ENCODE measurements at places on chromosomes 12 and 14.

- DNase-seq, result no peak
Measured at GRCh38 chr12:53567961-53568808, 58.0 kb downstream of the ATF7 start.

- no peak for DNase-seq
Measured at GRCh38 chr12:58359084-58359483, 417.7 kb downstream of the ATP23 start.

DNA sequence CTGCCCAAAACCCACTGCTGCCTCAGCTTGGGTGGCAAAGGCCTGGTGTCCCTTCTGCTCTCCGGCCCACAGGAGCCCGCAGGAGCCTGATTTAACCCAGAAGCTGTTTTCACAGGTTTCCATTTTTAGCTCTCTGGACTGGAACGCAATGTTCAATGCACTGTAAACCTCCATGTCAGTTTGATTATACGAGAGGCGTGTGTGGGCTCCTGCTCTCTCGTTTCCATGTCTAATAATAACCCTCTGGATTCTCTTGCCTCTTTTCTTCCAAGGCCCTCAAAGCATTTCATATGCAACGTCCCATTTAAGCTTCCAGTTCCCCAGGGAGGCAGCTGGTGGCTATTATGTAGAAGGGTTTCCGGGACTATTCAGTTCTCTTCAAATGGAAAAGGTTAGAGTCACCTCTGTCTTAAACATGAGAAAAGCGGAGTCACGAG is 161.1 kb downstream of the SUDS3 start:
- peak; percentile 60 for DNase-seq

DNA sequence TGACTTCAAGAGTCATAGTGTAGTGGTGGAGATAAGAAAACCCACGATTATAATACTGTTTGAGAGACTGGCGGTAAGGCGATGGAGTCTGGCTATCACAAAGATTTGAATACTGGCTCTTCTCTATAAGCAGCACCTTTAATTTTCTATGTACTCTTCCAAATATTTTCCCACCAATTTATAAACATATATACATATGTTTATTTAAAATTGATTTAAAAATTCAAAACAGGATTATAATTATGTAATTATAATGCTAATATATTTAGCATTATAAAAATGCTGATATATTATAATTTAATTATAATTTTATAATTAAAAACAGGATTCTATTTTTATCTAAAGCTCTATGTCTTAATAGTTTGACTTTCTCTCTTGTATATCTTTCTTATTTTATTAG is 15.4 kb upstream of the DCD start:
- no peak for DNase-seq

DNA sequence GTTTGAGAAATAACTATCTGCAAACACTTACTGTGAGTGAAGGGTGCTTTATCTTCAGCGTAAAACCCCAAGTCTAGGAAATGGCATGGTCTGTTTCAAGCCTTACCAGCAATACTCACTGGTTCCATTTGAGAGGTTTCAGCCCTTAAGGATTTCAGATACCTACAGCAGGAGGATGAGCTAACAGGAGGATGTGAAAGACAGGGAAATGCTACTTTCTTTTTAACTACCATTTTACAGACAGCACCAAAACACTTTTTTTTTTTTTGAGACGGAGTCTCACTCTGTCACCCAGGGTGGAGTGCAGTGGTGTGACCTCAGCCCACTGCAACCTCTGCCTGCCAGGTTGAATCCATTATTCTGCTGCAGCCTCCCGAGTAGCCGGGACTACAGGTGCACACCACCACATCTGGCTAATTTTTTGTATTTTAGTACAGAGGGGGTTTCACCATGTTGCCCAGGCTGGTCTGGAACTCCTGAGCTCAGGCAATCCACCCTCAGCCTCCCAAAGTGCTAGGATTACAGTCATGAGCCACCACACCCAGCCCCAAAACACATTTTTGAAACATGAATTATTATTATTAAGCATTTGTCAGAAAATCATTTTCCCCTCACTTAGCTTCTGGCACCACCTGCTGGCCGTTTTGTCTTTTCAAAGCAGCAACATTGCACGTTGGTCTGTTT is 4.6 kb downstream of the MTRFR start:
- no peak for DNase-seq

DNA sequence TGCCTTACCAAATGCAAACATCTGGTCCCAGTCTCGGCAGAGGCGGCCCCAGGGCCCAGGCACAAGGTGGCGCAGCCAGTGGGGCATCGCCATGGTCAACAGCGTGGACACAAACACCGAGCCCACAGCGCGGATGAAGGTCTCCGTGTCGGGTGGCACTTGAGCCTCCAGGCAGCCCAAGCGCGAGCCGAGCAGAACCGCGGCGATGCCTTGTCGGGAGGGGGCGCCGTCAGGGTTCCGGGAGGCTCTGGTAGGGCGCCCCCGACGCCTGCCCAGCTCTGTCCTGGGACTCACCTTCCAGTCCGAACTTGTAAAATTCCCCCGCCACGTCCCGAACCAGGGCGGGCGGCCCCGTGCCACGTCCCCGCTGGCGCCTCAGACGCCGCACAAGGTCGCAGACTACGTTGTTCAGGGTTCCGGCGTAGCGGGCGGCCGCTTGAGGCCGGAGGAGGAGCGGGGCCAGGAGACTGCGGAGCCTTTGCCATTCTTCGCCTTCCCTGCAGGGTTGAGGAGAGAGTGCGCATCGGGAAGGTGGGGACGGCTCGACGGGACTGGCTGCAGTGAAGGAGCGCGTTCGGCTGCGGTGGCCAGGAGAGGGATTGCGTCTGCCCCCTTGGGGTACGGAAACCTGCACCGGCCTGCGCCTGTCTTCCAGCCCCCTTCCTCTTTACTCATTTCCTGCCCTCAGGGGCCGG is 1.7 kb downstream of the CYP27B1 start:
- DNase-seq, result no peak

- no peak for DNase-seq
Measured at GRCh38 chr14:61140872-61141271, 140.3 kb downstream of the TMEM30B start.

DNA sequence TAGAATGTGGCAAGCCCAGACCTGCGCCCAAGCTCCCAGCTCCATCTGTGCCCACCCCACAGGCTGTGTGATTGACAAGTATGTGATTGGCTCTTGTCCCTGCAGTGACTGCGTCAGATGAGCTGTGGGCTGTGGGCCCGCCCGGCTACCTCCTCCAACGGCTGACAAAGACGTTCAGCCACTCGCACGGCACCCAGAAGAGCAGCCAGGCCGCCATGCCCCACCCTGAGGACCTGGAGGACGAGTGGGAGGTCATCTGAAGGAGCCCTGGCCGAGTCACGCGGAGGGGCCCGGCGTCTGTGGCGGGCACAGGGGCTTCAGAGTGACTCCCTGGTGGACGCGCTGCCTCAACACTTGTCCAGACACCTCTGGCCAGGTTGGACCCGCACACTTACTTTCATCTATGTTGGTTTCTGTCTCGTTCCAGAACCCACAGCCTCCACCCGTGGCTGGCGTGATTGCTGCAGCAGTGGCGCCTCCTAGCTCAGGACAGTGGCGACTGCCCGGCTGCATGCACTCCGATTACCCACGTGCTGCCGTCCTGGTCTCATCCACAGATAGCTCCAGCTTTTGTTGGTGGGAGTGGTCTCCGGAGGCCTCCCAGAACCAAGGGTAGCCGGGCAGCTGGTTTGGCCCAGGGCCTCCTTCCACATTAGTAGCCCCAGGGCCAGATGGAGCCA is 11.4 kb downstream of the ANKRD9 start:
- no peak for DNase-seq

DNA sequence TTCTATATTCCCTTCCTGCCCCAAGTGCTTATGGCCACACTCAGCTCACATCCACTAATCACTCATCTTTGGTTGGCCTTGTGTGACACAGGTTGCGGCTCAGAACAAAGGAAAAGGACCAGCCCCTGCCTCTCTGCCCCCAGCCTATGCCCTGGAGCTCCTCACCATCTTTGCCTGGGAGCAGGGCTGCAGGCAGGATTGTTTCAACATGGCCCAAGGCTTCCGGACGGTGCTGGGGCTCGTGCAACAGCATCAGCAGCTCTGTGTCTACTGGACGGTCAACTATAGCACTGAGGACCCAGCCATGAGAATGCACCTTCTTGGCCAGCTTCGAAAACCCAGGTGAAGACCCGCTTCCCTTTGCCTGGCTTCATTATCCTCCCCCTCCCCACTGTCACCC is 15.8 kb upstream of the OAS2 start:
- no peak for DNase-seq

DNA sequence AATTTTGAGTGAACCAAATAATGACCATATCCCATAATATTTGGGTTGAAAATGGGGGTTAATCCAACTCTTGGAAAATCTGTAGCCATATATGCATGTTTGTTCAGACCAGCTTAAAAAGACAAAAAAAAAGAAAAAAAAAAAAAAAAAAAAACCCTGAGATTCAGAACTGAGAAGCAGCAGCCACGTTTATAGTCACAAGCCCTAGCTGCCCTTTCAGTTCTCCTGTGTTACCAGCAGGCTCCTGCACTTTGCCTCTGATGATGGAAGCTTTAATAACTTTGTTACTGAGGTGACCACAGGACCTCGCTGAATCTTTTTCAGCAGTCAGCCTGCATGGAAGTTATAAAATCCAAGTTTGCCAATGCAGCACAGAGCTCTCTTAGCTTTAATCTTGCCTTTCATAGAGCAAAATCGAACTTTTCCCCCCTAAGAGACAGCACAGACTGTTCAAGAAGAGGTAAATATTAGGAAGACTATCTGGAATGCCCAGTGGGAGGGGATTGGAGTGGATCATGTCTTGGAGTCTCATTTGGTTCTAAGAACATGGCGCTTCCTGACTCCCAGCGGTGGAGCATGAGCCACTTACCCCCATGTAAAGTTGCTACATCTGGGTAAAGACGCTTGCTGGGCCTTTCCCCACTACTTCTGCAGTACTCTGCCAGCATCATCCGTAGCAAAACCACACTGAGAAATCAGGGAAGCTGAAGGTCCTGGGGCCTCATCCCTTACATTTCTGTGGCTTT is 20.6 kb downstream of the GNG2 start:
- DNase-seq, result no peak

- DNase-seq, result no peak
Measured at GRCh38 chr12:119913536-119914330, 36.6 kb upstream of the CIT start.

DNA sequence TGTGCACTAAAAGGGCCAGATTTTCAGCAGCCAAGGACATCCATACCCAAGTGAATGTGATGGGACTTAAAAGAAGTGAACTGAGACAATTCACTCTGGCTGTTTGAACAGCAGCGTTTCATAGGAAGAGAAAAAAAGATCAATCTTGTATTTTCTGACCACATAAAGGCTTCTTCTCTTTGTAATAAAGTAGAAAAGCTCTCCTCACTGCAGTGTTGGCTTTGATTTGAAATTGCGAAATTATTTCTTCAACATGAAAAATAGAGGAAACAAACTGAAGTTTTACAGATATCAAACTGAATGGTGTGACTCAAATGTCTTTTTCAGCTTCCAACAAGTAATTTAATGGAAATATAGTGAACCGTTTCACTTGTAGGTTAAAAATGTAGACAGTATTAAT is 11.3 kb upstream of the KCNMB4 start:
- no peak for DNase-seq

- DNase-seq, result no peak
Measured at GRCh38 chr12:113096675-113097461, 38.7 kb downstream of the RASAL1 start.

DNA sequence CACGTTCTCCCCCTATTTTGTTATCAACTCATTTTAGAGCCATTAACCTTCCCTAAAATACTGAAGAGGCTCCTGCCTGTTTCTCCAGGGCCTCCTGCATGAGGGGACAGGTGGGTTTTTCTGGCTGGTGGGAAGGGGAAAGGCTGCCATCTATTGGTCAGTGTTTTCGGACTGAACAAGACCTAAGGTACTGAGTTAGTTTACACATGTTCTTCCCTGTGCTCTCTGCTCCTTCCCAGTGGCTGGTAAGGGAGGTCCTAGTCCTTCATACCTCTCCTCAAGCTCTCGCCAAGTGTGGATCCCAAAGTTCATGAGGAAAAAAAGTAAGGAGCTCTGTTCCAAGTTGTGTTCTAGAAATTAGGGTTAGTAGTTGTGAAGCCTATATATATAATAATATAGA is 357.5 kb downstream of the FSCB start:
- peak; percentile 70 for DNase-seq

- no peak for DNase-seq
Measured at GRCh38 chr12:106243620-106244019, 4.2 kb downstream of the CKAP4 start.

DNA sequence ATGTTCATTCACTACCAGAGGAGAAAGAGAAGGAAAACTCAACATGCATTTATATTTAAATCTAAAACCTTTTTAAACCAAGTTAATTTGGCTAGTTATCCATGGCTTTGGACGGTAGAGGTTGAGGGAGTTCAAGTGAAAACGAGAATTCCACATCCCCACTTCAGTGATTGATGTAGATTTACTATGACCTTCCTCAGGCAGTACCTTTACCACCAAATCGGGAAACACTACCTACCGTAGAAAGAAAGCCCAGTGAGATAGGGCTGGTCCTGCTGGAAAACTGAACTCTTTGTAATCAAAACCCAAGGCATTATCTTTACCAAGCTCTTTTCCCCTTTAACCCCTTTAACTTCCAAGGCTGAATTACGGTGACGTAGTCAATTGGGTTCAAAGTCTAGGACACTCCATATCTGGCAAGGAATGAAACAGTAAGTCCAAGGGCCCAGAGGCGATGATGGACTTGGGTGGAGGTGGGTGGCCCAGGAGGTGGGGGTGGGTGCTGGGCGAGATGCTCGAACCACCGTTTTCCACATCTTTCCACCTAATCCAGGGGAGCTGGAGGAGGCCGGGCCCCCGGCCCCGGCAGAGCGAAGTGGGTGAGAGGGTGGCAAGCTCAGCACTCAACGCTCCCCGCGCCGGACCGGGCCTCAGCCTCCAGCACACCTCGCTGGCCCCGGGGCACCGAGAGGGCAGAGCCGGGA is 618 bp downstream of the SEC23A start:
- no peak for DNase-seq

- no peak for DNase-seq
Measured at GRCh38 chr14:21100931-21101330, at the start of gene TMEM253. Gene TMEM253 (plus strand): TSS chr14:21101066. CDS start chr14:21101344, 278 bp downstream.

- DNase-seq, result no peak
Measured at GRCh38 chr14:53390008-53390407, 236.9 kb upstream of the DDHD1 start.

DNA sequence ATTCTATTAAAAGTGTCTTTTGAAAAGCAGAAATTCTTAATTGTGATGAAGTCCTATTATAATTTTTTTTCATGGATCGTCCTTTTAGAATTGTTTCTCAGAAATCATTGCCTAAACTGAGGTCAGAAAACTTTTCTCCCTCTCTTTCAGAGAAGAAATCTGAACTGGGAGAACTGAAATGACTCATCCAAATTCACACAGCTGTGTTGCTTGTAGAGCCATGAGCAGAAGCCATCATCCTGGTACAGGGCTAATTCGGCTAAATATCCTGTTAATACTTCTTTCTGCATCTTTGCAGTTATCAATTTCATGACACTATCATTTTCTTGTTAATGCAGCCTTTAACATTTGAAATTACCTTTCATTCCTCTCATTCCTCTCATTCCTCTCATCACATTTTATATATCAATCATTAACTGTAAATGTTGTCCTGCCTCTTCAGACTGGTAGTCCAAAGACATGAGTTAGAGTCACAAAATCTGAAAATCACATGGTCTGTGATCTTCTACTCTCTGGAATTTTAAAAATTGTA is 15.5 kb downstream of the SLC15A5 start:
- DNase-seq, result no peak

- no peak for DNase-seq
Measured at GRCh38 chr12:91588874-91589454, 406.3 kb upstream of the DCN start.
